NCI-H526 treated with DMSO at 0.1 percent for 48 hours (cell line): ENCODE measurements at places on chromosomes 12 and 14.

GRCh38 chr14:102902086-102902485 is 20.4 kb upstream of the AMN start:
- DNase-seq = no peak

DNA sequence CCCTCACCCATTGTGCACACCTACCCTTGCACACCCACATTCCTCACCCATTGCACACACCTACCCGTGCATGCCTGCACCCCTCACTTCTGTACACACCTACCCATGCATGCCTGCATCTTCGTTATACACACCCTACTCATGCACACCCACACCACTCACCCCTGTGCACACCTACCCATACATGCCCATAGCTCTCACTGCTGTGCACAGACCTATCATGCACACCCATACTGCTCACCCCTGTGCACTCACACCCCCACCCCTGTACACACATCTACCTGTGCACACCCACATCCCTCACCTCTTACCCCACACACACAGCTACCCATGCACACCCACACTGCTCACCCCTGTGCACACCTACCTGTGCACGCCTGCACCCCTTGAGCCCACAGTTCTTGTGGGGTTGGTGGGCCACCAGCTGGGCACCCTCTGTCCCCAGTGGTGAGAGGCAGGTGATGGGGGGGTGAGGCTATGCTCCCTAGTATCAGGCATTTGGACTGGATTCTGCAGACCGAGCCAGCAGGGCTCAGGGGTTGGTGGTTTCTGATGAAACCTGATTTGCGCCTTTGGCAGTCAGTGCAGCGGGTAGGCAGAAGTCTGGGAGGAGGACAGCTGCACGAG is 15.6 kb downstream of the CEP170B start:
- no peak for DNase-seq

GRCh38 chr14:20515846-20516245 is 10.5 kb downstream of the RNASE10 start:
- no peak for DNase-seq

DNA sequence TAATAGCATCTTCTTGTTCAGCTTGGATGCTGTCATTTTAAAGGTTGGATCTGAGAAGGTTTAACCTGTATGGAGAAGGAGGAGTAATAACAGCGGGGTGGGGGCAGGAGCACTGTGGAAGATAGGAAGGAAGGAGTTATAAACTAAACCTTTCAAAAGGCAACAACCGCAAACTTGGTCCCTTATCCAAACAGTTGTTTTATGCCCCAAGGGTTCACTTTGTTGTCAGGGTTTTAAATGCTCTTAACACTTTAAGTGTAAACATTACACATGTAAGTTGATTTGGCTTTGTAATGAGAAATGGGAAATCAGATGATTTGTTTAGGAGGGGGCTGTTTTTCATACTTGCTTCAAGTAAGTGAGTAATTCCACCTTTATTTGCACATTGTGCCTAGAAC is 3.0 kb downstream of the NPAS3 start:
- peak; percentile 16 for DNase-seq

DNA sequence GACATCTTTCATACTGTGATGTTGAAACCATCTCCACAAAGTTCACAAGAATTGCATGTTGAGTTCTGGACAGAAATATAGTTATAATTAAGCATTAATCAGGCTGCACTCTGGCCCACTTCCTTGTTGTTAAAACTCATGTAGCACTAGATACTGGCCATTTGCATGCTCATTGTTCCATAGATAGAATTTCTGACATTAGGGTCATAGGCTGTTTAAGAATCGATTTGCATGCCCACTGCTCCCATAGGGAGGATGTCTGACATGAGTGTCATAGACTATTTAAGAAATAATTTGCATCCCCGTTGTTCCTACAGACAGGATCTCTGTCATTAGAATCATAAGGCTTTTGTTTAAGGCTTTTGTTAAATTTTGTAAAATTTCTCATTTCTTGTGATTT is 50.2 kb downstream of the MYF5 start:
- DNase-seq = peak; percentile 90

GRCh38 chr12:64080319-64081007 is 141.6 kb downstream of the KICS2 start:
- peak; percentile 19 for DNase-seq
